A549 (cell line): ENCODE measurements at places on chromosomes 1 and 21.

GRCh38 chr1:174114788-174115448 lies 44.4 kb upstream of the RABGAP1L start:
- peak; percentile 81 for DNase-seq

DNA sequence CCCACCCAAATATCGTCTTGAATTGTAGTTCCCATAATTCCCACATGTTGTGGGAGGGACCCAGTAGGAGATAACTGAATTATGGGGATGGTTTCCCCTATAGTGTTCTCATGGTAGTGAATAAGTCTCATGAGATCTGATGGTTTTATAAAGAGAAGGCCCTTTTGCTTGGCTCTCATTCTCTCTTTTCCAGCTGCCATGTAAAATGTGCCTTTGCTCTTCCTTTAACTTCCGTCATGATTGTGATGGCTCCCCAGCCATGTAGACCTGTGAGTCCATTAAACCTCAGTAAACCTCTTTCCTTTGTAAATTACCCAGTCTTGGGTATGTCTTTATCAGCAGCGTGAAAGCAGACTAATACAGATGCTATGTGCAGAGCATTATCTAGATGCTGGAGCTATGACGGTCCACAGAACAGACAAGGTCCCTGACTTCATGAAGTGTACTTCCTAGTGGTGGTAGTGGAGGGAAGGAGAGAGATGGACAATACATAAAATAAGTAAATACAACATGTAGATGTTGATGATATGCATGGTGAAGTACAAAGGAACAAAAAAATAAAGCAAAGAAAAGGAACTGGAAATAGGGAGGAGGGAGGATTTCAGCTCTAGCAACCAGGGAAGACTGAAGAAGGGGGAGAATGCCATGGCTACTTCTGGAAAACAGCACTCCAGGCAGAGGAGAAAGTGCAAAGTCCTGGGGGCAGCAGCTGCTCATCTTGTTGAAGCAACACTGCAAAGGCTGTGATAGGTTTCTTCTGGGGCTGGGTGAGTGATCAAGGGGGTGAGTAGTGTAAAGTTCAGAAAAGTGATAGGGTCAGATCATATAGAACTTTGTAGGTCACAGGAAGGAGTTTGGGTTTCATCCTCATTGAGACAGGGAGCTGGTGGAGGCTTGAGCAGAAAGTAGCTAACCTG lies 6.8 kb upstream of the RCAN1 start:
- DNase-seq = no peak

DNA sequence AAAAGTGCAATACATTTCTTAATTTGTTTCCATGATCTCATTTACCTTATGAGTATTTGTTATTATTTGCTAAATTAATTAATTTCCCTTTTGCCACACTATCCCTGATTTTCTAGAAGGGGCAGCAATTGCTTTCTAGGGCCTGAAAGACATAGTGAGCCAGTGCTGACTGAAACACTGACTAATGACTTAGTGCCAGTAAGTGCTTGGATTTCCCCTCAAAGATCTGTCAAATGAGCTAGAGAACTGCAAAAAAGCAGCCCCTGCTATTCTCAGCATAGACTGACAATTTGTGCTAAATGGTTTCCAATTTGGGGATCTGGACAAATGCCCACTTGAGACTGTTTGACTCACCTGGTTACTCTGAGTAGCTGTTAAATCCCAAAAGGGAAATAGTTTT lies 35.6 kb upstream of the USH2A start:
- DNase-seq = no peak

GRCh38 chr1:223144914-223145313 lies 1.9 kb upstream of the TLR5 start:
- DNase-seq = no peak

DNA sequence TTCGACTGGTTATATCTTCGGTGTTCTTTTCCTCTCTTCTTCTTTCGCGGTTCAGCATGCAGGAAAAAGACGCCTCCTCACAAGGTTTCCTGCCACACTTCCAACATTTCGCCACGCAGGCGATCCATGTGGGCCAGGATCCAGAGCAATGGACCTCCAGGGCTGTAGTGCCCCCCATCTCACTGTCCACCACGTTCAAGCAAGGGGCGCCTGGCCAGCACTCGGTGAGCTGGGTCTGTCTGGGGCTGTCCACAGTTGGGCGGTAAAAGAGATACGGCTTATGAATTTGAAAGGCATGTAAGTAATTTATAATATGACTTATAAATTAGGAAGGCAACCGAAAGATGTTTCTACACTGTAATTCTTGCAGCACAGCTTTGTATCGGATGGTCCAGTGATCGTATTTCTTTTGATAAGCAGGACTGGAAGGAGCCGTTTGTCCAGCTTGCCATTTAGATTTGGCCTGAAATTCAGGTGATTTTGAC lies 334 bp downstream of the CTH start:
- no peak for DNase-seq

DNA sequence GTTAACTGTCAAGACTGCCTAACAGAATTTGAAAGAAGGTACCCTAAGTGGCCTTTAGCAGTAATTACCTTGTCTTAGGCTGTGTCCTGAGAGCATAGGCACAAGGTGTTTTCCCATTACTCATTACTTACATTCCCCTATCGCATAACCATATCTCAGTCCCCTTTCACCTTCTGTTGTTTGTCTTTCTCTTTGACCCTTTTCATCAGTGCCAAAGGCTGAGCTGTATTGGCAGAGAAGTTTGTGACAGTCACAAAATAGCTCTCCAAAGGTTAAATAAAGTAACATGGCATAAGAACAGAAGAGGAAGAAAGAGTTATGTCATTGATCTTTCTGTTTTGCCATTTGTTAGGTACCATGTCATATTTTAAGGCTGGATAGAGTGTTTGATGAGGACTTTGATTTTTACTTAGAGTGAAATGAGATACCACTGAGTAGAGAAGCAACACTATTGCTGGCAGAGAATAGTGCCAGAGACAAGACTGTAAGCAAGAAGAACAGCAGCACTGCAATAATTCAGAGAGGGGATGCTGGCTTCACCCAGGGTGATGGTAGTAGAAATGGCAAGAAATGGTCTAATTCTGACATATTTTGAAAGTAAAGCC lies 497.8 kb downstream of the TTLL7 start:
- no peak for DNase-seq

GRCh38 chr1:244092964-244093638 lies 42.0 kb downstream of the ZBTB18 start:
- no peak for DNase-seq

DNA sequence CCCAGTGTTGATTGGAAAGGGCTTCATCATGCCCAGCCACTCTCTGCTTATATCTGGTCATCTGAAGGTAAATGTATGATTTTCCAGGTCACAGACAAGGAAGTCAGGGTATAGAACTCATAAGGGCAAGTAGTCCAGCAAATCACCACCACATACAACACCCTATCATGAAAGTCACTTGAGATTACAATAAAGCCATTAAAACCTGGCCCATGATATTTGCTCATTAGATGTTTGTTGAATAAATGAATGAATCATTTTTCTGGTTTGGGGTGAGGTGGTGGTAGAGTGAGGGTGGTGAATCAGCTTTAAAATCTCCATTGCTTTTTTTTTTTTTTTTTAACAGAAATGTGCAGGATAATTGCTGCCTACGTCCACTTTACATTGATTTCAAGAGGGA lies 91.9 kb downstream of the TGFB2 start:
- no peak for DNase-seq

DNA sequence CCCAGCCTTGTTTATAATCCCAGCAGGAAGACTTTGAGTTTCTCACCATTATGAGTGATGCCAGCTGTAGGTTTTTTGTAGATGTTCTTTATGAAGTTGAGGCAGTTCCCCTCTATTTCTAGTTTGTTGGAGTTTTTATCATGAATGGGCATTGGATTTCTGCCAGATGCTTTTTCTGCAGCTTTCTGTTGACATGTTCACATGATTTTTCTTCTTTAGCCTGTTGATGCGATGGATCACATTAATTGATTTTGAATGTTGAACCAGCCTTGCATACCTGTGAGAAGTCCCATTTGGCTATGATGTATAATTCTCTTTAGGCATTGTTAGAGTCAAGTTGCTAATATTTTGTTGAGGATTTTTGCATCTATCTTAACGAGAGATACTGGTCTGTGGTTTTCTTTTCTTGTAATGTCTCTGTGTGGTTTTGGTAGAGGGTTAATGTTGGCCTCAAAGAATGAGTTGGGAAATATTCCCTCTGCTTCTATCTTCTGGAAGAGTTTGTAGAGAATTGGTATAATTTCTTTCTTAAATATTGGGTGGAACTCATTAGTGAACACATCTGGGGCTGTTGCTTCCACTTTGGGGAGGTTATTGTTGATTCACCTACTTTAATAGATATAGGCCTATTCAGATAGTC lies 33.2 kb downstream of the ZBTB40 start:
- no peak for DNase-seq

DNA sequence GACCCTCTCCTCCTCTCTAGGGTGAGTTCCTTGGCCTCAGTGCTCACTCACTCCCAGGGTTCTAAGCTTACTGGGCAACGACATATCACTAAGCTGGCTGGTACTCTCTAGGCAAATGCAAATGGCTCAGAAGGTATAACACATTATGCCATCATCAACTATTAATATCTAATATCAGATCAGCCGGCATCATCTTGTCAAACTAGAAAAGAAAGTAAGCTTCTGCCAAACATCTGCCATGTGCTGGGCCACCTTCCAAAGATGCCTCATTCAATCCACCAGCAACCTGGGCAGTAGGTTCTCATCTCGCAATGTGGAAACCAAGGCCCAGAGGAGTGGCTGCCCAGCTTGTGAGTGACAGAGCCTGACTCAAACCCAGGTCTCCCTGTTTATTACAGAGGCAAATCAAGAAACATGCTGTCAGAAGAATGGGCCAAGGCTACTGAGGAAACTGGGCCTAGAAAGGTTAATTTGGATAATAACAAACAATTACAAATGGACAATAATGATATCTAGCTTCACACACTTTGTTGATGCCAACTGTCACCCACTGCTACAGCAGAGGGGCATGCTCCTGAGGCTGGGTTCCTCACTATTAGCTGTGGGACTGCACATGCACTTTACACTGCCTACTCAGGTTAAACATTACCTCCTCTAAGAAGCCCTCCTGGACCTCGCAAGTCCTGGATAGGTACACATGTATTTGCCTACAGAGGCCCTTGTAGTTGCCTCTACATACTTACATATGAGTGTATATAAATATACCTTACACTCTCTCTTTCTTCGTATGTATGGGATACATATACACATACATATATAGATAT lies 183.3 kb upstream of the JUN start:
- no peak for DNase-seq

DNA sequence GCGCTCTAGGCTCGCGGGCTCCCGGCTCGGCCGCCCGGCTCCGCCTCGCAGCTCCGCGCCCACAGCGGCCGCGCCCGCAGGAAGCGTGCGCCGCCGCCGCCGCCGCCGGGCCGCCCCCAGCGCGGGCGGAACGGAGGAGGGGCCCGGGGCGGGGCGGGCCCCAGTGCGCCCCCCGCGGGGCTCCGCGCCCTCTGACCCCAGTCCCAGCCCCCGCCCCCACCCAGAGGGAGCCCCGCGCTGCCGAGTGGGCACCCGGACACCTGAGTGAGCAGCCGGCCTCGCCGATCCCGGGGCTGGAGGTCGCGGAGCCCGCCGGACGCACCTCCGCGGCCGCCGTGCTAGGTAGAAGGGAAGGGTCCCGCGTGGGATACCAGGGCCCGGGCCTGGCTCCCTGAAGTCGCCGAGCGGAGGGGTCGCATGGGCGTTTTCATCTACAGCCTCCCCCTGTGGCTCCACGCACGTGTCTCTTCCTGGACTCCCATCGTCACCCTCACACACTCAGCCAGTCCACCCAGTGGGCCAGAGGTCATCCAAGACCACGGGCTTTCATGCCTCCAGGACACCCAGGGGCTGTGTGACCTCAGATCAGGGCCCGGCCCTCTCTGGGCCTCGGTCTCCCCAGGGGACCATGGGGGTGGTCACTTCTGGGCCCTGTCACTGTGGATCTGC lies at the start of gene SDC3:
Gene SDC3 (minus strand): TSS at position 63 of the 669 bp plus-strand sequence. CDS start 172 bp downstream, outside the sequence.
- no peak for DNase-seq

- no peak for DNase-seq
Observed at GRCh38 chr1:34302798-34303197, 126.1 kb downstream of the C1orf94 start.

DNA sequence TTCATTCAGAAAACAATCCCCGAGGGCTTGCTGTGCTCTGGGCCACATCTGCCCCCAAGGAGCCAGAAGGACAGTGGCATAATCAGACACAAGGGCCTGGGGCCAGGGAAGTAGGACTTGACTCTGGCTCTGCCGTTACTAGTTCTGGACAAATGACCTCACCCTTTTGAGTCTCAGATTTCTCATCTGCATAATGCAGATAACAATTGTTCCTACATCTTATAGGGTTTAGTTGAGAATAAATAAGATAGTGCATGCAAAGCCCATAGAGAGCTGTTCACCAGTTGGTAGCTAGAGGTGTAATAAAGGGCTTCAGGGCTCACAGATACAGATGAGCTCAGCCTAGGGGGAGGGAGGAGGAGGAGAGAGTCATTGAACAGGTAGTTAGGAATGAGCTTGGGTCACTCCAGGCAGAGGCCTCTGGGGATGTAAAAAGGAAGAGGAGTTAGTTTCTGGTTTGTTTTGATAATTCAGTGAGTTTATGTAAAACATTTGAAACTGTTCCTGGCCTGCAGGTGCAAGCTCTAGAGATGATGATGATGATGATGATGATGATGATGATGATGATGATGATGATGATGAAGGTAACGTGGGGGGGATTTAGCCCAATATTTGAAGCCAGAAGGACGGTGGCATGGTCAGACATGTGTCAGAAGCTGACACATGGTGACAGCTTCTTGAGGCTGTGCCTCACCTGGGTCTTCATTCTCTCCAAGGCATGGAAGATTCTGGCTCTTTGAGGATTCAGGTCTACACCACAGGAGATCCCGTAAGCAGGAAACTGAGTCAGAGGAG lies 858 bp downstream of the LACTBL1 start:
- no peak for DNase-seq

- no peak for DNase-seq
Observed at GRCh38 chr1:68291688-68292384, 59.5 kb upstream of the WLS start.

- DNase-seq = no peak
Observed at GRCh38 chr1:86068271-86068721, 88.3 kb downstream of the COL24A1 start.

DNA sequence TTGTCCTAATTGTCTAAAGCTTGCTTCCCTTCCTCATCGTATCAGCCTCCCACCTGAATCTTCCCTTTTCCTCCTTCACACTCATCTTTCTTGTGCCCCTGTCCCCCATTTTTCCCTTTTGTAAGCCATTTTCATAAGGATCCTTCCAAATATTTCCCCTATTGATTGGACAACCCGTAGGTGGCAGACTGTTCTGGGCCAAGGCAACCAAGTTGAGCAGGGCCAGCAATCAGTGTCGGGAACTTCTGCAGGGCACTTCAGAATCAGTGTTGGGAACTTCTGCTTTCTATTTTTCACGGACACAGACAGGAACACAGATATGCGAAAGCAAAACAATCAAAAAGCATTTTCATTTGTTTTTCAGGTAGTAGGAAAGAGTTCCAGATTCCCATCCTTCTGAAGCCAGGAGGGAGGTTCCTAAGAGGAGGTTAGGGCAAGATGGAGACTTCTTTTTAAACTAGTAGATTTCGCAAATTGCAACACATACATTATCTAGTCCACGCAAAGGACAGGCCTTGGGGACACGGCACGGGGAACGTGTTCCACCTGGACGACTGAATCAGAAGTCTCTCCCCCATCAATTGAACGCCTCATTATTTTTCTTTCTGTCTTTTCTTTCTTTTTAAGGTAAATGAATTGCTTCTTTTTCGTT lies 691 bp upstream of the MPZL1 start:
- DNase-seq = peak; percentile 60
